ENCODE measurements at places on chromosomes 7 and 10. TPM values are rescaled to one million over a fixed set of nuclear protein-coding genes. Genes with fewer than 3 reads are reported as not detected.

The FEZF1 gene
- total RNA-seq: not detected

The SHTN1 gene
- total RNA-seq: 7.7 TPM

The PTPN12 gene
- 30.3 TPM for total RNA-seq

The ZNF727 gene
- total RNA-seq: not detected

The LRRN3 gene
- total RNA-seq: not detected

The CCT6A gene
- total RNA-seq: 538 TPM

The CYP26C1 gene
- 0.02 TPM for total RNA-seq

The SORCS1 gene
- 1.2 TPM for total RNA-seq

The KLF14 gene
- total RNA-seq: 0.60 TPM

The POLL gene
- total RNA-seq: 11.6 TPM

The ZNF804B gene
- total RNA-seq: not detected

The TMEM213 gene
- not detected for total RNA-seq

The CALCR gene
- 0.98 TPM for total RNA-seq

The POM121 gene
- total RNA-seq: 6.7 TPM

The CDK14 gene
- total RNA-seq: 19.6 TPM

The PNLIPRP2 gene
- not detected for total RNA-seq

The PON1 gene
- total RNA-seq: not detected

The ADAM8 gene
- 0.31 TPM for total RNA-seq

The HOXA3 gene
- total RNA-seq: 0.41 TPM

The COL1A2 gene
- total RNA-seq: 144 TPM

The C10orf95 gene
- total RNA-seq: not detected

The GPR85 gene
- 7.0 TPM for total RNA-seq

The GNGT1 gene
- total RNA-seq: 0.24 TPM

The VDAC2 gene
- 357 TPM for total RNA-seq

The ENO4 gene
- total RNA-seq: 0.22 TPM

The ASB10 gene
- not detected for total RNA-seq

The LIPK gene
- total RNA-seq: not detected

The ITIH2 gene
- not detected for total RNA-seq

The INA gene
- not detected for total RNA-seq

The ITIH5 gene
- total RNA-seq: 0.09 TPM

The ARL4A gene
- 53.5 TPM for total RNA-seq

The TLX1 gene
- not detected for total RNA-seq

The CALY gene
- not detected for total RNA-seq

The SP4 gene
- total RNA-seq: 9.8 TPM

The TMEM273 gene
- total RNA-seq: not detected

The DOCK4 gene
- total RNA-seq: 7.2 TPM

The PALS2 gene
- 38.9 TPM for total RNA-seq

The SUV39H2 gene
- 50.5 TPM for total RNA-seq

The GTF2IRD1 gene
- total RNA-seq: 54.7 TPM

The ADARB2 gene
- total RNA-seq: 0.38 TPM

The CNPY1 gene
- total RNA-seq: not detected
